ENCODE measurements at places on chromosomes 3 and 15. TPM values are rescaled to one million over a fixed set of nuclear protein-coding genes. Genes with fewer than 3 reads are reported as not detected.

DNA sequence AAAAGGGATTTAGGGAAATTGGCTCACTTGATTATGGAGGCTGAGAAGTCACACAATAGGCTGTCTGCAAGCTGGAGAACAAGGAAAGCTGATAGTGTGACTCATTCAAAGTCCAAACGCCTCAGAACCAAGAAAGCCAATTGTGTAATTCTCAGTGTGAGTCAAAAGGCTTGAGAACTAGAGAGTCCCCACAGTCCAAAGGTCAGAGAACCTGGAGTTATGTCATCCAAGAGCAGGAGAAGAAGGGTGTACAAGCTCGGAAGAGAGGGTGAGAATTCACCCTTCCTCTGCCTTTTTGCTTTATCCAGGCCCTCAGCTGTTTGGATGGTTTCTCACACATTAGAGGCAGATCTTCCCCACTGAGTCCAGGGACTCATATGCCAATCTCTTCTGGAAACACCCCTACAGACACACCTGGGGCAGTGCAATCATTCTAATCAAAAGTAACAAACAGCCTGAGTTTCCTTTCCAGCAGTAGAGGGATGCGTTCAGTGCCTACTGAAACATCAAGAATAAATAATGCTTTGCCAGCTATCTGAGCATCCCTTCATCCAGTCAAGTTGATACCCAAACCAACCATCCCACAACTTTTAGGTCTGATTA is 271.5 kb downstream of the SATB1 start:
- H3K27me3 ChIP-seq, result no peaks in the 10 kb centered on the region
- no peak overlapping the region for H3K27ac ChIP-seq
- peak; percentile 23 for DNase-seq
- peaks cover 3% of the 10 kb centered on the region for H3K4me1 ChIP-seq
- no peak overlapping the region for H3K4me3 ChIP-seq
- no peaks in the 10 kb centered on the region for H3K36me3 ChIP-seq

GRCh38 chr3:132593947-132594323 is 3.1 kb upstream of the ACKR4 start:
- peak overlapping the region; percentile 88 for H3K27ac ChIP-seq
- DNase-seq, result no peak
- H3K27me3 ChIP-seq, result no peaks in the 10 kb centered on the region
- peaks cover 3% of the 10 kb centered on the region for H3K36me3 ChIP-seq
- peaks cover 30% of the 10 kb centered on the region for H3K4me1 ChIP-seq

DNA sequence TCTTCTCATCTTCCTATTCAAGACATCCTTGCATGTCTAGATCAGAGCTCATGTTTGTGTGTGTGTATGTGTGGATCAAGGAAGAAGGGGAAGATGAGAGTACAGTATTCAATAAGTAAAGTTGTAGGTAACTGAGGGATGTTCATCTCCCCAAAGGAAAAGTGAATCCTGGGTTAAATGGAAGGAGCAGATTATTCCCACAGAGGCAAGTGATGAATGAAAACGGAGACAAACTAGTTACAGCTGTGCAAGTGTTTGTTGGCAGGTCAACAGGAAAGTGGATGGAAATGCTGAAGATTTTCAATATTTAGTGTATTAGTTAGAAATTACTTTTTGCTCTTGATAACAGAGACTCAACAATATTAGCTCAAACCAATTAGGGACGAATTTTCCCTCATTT is 84.2 kb upstream of the PDZRN3 start:
- DNase-seq, result no peak
- H3K4me1 ChIP-seq, result no peaks in the 10 kb centered on the region
- H3K27ac ChIP-seq, result no peak overlapping the region
- H3K36me3 ChIP-seq, result no peaks in the 10 kb centered on the region

- H3K4me3 ChIP-seq, result no peak overlapping the region
- peaks cover 14% of the 10 kb centered on the region for H3K27me3 ChIP-seq
Measured at GRCh38 chr3:194030372-194030771, 105.6 kb upstream of the HES1 start.

GRCh38 chr3:17092583-17092933 is 207.8 kb downstream of the PLCL2 start:
- H3K36me3 ChIP-seq, result no peaks in the 10 kb centered on the region
- H3K4me1 ChIP-seq, result no peaks in the 10 kb centered on the region
- H3K27me3 ChIP-seq, result no peaks in the 10 kb centered on the region

DNA sequence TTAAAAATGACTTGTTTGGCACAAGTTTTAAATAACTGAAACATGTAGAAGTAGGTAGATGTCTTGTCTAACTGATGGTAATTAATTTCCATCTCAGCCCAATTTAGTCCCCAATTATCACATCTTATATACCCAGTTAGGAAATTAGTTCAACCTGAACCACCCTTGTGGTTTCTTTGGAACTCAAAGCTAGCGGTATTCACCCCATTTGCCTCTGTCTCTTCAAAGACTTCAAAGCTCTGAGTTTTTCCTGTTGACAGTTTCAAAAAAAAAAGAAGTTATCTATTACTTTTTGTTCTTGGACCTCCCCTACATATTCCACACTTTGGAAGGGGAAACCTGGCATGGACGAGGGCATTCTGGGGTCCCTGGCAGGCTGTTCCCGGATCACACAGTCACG is 236.5 kb downstream of the KCNMB2 start:
- no peak overlapping the region for H3K4me3 ChIP-seq
- H3K4me1 ChIP-seq, result peaks cover 3% of the 10 kb centered on the region
- no peaks in the 10 kb centered on the region for H3K36me3 ChIP-seq
- no peak for DNase-seq

- H3K36me3 ChIP-seq, result peaks cover 57% of the 10 kb centered on the region
- peaks cover 27% of the 10 kb centered on the region for H3K4me1 ChIP-seq
- no peak for DNase-seq
- H3K27ac ChIP-seq, result peak overlapping the region; percentile 55
Measured at GRCh38 chr3:58102976-58103451, 94.8 kb downstream of the FLNB start.

Gene ZIC4
- not detected for polyA plus RNA-seq

DNA sequence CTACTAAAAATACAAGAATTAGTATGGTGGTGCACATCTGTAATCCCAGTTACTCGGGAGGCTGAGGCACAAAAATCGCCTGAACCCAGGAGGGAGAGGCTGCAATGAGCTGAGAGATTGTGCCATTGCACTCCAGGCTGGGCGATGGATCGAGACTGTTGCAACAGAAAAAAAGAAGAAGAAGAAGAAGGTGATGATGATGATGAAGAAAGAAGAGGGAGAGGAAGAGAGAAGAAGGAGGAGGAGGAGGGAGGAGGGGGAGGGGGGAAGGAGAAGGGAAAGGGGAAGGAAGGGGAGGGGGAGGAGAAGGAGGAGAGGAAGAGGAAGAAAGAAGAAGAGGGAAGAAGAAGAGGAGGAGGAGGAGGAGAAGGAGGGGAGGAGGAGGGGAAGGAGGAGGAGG is 33.2 kb upstream of the ZNF710 start:
- DNase-seq, result no peak
- H3K27ac ChIP-seq, result no peak overlapping the region
- no peaks in the 10 kb centered on the region for H3K4me1 ChIP-seq
- no peak overlapping the region for H3K4me3 ChIP-seq
- no peaks in the 10 kb centered on the region for H3K36me3 ChIP-seq
- H3K27me3 ChIP-seq, result no peaks in the 10 kb centered on the region

DNA sequence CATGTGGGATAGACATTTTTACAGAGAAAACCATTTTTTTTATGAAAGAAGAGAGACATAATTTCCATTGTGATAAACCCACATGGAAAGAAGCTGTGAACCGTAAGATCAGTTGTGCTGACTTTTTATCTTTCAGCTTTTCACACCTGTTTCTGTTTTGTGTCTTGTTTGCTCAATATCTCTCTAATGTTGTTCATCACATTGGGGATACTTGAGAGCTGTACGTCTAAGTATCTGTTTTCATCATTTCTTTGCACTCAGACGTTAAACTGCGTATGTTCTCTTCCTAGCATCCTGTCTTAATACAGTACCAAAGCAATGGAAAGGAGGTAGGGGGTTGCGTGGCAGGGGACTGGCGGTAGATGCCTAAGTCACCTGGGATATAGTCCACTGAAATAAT is 449.0 kb downstream of the NAALADL2 start:
- no peaks in the 10 kb centered on the region for H3K27me3 ChIP-seq
- DNase-seq, result no peak
- no peak overlapping the region for H3K4me3 ChIP-seq
- H3K4me1 ChIP-seq, result no peaks in the 10 kb centered on the region
- no peak overlapping the region for H3K27ac ChIP-seq

- H3K4me3 ChIP-seq, result no peak overlapping the region
- H3K27ac ChIP-seq, result no peak overlapping the region
- H3K36me3 ChIP-seq, result no peaks in the 10 kb centered on the region
- H3K4me1 ChIP-seq, result no peaks in the 10 kb centered on the region
- DNase-seq, result no peak
Measured at GRCh38 chr15:34613301-34613700, 29.9 kb upstream of the GOLGA8B start.

DNA sequence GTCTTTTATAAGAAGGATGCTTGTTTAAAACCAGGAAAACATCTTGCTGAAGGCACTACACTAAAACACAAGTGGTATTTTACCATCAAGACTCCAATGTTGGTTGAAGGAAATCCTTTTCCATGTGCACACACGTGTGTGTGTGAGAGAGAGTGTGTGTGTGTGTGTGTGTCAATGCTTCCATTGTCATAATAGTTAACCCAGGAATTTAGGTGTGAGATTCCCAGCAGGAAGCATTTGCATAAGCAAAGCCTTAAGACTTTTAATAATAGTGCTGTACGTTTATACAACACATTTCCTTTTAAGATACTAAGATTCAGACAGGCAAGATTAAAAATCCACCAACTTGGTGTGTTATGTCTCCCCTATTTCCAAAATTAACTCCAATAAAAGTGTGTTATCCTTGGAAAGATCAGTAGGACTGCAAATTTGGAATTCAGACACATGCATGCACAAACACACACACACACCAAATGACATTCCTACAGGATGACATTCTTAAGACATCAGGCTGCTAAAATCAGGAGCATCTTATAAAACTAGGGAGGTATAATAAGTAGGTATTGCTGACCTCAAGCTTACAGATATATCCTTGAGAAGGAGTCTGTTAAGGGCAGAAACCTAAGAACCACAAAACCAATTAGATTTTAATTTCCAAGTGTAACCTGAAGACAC is 18.3 kb downstream of the LMCD1 start:
- no peak overlapping the region for H3K27ac ChIP-seq
- H3K27me3 ChIP-seq, result no peaks in the 10 kb centered on the region
- peaks cover 3% of the 10 kb centered on the region for H3K4me1 ChIP-seq
- DNase-seq, result no peak
- no peak overlapping the region for H3K4me3 ChIP-seq

Gene CPN2
- polyA plus RNA-seq, result not detected

GRCh38 chr3:53156368-53156834 is 4.6 kb upstream of the PRKCD start:
- H3K36me3 ChIP-seq, result no peaks in the 10 kb centered on the region
- H3K27ac ChIP-seq, result no peak overlapping the region
- peaks cover 17% of the 10 kb centered on the region for H3K4me1 ChIP-seq
- H3K4me3 ChIP-seq, result no peak overlapping the region
- peaks cover 36% of the 10 kb centered on the region for H3K27me3 ChIP-seq
- DNase-seq, result no peak

DNA sequence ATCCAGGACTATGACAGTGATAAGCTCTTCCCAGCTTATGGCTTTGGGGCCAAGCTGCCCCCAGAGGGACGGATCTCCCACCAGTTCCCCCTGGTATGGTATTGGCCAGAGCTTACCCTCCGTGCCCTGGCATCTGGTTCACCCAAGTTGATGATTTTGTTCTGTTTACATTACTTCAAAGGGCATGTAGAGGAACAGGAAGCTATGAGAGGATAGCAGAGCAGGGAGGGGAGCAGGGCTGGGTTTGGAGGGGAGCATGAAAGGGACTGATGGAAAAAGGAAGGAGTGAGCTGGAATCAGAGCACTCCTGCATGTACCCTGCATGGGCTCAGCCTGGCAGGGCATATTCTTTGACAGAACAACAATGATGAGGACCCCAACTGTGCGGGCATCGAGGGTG is 13.4 kb upstream of the BRPF1 start:
- H3K27ac ChIP-seq, result no peak overlapping the region
- no peak for DNase-seq
- H3K36me3 ChIP-seq, result no peaks in the 10 kb centered on the region
- no peaks in the 10 kb centered on the region for H3K27me3 ChIP-seq
- H3K4me1 ChIP-seq, result peaks cover 3% of the 10 kb centered on the region

Gene GNAT1
- polyA plus RNA-seq, result not detected

GRCh38 chr15:41932511-41933289 is 38.8 kb upstream of the SPTBN5 start:
- peaks cover 50% of the 10 kb centered on the region for H3K4me1 ChIP-seq
- no peak overlapping the region for H3K4me3 ChIP-seq
- no peaks in the 10 kb centered on the region for H3K27me3 ChIP-seq
- no peak for DNase-seq
- peak overlapping the region; percentile 87 for H3K27ac ChIP-seq

DNA sequence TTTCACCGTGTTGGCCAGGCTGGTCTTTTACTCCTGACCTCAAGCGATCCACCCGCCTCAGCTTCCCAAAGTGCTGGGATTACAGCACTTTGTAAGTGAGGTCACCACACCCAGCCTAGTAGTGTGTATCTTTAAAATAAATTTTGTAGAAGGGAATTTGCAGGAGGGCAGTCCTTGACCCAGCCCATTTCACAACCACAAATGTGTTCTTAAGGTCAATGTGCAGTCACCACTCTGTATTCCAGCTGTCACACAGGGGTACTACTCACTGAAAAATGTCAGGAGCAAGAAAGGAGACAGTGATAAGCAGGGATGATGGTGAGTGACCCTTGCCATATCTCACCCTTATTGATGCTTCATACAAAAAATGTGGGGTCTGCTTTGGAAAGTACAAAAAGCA is 98.5 kb downstream of the FRMD5 start:
- H3K27ac ChIP-seq, result no peak overlapping the region
- DNase-seq, result no peak
- peaks cover 14% of the 10 kb centered on the region for H3K4me1 ChIP-seq

- DNase-seq, result no peak
- no peak overlapping the region for H3K4me3 ChIP-seq
- no peaks in the 10 kb centered on the region for H3K27me3 ChIP-seq
- H3K36me3 ChIP-seq, result no peaks in the 10 kb centered on the region
- no peak overlapping the region for H3K27ac ChIP-seq
Measured at GRCh38 chr3:50599716-50600118, 11.9 kb downstream of the CISH start.

GRCh38 chr15:40338921-40339620 is 1.7 kb downstream of the CCDC9B start:
- peak overlapping the region; percentile 90 for H3K4me3 ChIP-seq
- H3K4me1 ChIP-seq, result peaks cover 92% of the 10 kb centered on the region
- H3K27ac ChIP-seq, result peak overlapping the region; percentile 91
- H3K27me3 ChIP-seq, result no peaks in the 10 kb centered on the region
- peaks cover 33% of the 10 kb centered on the region for H3K36me3 ChIP-seq

DNA sequence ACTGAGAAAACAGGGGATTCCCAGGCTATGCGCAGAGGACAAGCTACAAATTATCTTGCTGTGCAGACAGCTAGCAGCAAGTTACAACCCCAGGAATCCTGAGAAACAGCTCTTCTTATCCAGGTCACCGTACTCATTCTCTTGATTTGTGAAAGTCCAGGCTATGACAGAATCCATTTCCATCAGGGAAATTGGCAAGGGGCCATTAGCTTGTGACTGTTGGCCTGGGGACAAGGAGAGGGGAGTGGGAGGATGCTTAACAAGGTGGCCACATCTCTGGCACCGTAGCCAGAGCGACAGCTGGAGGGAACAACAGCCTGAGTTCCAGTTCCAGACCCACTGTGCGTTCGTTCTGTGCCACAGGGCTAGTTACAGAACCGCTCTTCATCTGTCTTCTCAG is 44.9 kb upstream of the PLXNA1 start:
- H3K27ac ChIP-seq, result no peak overlapping the region
- H3K27me3 ChIP-seq, result no peaks in the 10 kb centered on the region
- DNase-seq, result no peak
- peaks cover 5% of the 10 kb centered on the region for H3K36me3 ChIP-seq
- H3K4me3 ChIP-seq, result no peak overlapping the region
- H3K4me1 ChIP-seq, result peaks cover 18% of the 10 kb centered on the region

- no peaks in the 10 kb centered on the region for H3K4me1 ChIP-seq
- H3K4me3 ChIP-seq, result no peak overlapping the region
- no peak overlapping the region for H3K27ac ChIP-seq
- no peaks in the 10 kb centered on the region for H3K27me3 ChIP-seq
Measured at GRCh38 chr3:34727700-34728099, 911.6 kb upstream of the ARPP21 start.
